H1 (cell line): ENCODE measurements at places on chromosomes 12 and 14.
A peak's percentile ranks its signal among the peaks of the same experiment; 100 is the strongest.

- DNase-seq, result no peak
These were observed 140.5 kb downstream of the TSPAN9 start for GRCh38 chr12:3217683-3218079.

- peak; percentile 70 for DNase-seq
These were observed at the start of gene PKP2 for GRCh38 chr12:32896432-32897280. PKP2 (minus strand) TSS chr12:32896777; CDS start chr12:32896731, 46 bp downstream.

GRCh38 chr12:52655720-52656124 lies 3.7 kb upstream of the KRT2 start:
- DNase-seq, result no peak

DNA sequence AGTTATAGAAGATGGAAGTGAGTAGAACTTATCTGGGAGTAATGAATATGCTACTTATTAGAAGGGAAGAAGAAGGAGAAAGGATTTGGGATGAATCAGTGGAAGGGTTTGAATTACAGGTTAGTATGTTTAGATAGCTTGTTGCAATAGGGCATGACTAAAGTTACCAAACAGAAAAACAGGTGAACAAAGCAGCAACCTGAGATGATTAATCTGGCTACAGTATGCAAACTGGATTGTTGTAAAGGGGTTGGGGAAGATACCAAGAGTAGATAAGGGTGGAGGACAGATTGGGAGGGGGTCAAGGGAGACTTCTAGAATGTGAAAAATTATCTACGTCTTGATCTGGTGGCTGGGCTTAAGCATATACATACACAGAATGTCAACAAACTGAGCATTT lies 73.4 kb upstream of the CLEC14A start:
- DNase-seq, result no peak

DNA sequence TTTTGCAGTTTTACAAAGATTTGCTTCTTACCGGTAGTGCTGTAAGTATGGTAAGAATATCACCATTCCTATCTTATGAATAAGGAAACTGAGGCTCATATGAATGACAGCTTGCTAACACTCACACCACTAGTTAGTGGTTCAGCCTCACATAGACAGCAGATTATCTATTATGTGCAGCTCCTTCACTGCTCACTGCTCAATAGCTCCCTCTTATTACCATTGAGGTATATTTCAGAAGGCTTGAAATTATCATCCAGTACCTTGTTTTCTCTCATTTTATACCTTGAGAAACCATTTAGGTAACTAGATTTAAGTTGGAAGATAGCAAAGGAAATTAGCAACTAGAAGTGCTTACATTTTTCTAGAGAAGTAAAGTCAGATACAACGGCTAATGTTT lies 15.5 kb downstream of the RIC8B start:
- DNase-seq, result no peak

- no peak for DNase-seq
These were observed 34.2 kb upstream of the C12orf50 start for GRCh38 chr12:88063375-88063774.

DNA sequence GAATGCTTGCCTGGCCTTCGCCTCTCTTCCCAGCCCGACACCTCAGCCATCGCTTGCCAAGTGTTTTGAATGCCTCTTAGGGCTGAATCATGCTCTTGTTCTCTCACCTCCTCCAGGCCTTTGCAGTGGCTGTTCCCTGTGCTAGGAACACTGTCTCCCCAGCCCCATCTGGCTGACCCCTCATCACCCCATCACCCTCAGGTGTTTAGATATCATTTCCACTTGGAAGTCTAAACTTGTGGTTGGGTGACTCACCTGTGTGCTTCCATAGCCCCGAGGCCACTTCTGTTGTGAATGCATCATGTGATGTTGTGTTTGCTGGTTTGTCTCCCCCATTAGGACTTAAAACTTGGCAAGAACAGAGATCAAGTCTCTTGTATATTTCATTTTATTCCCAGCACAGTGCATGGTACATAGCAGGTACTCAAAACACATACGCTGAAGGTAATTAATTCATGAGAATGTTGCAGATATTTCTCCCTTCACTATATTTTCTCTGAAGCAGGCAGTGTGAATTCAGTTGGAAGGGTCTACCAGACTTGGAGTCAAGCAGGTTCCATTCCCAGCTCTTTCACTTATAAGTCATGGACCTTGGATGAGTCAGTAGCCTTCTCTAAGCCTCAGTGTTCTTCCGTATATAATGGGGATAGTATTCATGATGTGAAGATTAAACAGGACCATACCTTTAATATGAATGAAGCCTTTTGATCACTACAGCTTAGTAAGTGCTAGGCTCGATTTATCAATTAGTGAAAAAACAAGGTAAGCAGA lies 67.8 kb downstream of the HRK start:
- DNase-seq, result no peak

DNA sequence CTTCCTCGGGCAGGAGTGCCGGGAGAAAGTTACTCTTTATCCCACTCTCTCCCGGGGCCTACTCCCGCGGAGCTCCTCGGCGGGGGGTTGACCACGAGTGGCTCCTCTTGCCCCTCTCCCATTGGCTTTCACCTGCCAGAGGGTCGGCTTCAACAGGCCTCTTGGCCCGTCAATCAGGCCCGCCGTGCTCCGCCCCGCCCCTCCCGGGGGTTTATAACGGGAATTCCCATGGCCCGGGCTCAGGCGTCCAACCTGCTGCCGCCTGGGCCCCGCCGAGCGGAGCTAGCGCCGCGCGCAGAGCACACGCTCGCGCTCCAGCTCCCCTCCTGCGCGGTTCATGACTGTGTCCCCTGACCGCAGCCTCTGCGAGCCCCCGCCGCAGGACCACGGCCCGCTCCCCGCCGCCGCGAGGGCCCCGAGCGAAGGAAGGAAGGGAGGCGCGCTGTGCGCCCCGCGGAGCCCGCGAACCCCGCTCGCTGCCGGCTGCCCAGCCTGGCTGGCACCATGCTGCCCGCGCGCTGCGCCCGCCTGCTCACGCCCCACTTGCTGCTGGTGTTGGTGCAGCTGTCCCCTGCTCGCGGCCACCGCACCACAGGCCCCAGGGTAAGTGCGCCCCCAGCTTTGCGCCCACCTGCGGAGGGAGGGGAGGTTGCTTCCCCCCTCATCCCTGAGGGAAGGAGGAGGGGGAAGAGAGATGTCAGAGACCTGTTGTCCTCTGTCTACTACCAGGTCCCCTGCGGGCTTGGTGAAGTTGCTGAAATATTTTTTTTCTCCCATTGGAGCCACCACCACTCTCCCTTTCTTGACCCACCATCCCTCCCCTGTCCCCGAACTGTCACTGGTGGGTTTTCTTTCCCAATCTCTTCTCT lies at the start of gene SMOC1:
TSS of gene SMOC1 (plus strand) at position 242 of the 869 bp plus-strand sequence. CDS start at position 505, 263 bp downstream.
- DNase-seq, result peak; percentile 31
